ENCODE measurements at places on chromosomes 13 and 19. TPM values are rescaled to one million over a fixed set of nuclear protein-coding genes. Genes with fewer than 3 reads are reported as not detected.

Gene PRSS57
- total RNA-seq, result not detected

Gene COL5A3
- total RNA-seq, result 7.7 TPM

Gene PRR36
- not detected for total RNA-seq

Gene ZNF816
- 6.3 TPM for total RNA-seq

Gene CLDND2
- not detected for total RNA-seq

Gene RFPL4A
- not detected for total RNA-seq

Gene ADGRE3
- total RNA-seq, result not detected

Gene IRF2BP1
- 36.7 TPM for total RNA-seq

Gene ATCAY
- total RNA-seq, result 0.13 TPM

Gene ZSWIM9
- total RNA-seq, result 1.8 TPM

Gene SYMPK
- total RNA-seq, result 28.1 TPM

Gene RFXAP
- total RNA-seq, result 2.5 TPM

Gene SYCN
- total RNA-seq, result not detected

Gene GSX1
- not detected for total RNA-seq

Gene RAB3A
- total RNA-seq, result 1.8 TPM

Gene POLRMT
- 35.1 TPM for total RNA-seq

Gene GAPDHS
- not detected for total RNA-seq

Gene FGF21
- not detected for total RNA-seq

Gene KIRREL2
- total RNA-seq, result not detected

Gene LRRC63
- not detected for total RNA-seq

Gene ZNF154
- 1.3 TPM for total RNA-seq

Gene EFNB2
- total RNA-seq, result 9.6 TPM

Gene CLEC17A
- total RNA-seq, result not detected

Gene SYNGR4
- not detected for total RNA-seq

Gene CRX
- not detected for total RNA-seq

Gene FBN3
- total RNA-seq, result not detected

Gene ZNF578
- total RNA-seq, result 2.2 TPM

Gene SIX5
- 14.9 TPM for total RNA-seq

Gene ZNF491
- 1.0 TPM for total RNA-seq

Gene MICOS13
- total RNA-seq, result 52.5 TPM

Gene GNG14
- not detected for total RNA-seq

Gene FCAR
- not detected for total RNA-seq

Gene DPP9
- total RNA-seq, result 58.6 TPM

Gene PROZ
- total RNA-seq, result not detected

Gene ZNF865
- total RNA-seq, result 3.7 TPM

Gene KCNK6
- total RNA-seq, result 1.5 TPM

Gene NDFIP2
- 31.5 TPM for total RNA-seq

Gene TRIM28
- total RNA-seq, result 476 TPM

Gene DOCK6
- 50.4 TPM for total RNA-seq

Gene RLN3
- not detected for total RNA-seq

Gene CYP4F8
- not detected for total RNA-seq

Gene THSD8
- total RNA-seq, result not detected

Gene RASL11A
- total RNA-seq, result 116 TPM

Gene ZNF208
- total RNA-seq, result not detected

Gene PTPRH
- total RNA-seq, result 3.9 TPM

Gene FFAR3
- not detected for total RNA-seq
